ENCODE measurements at places on chromosomes 16 and 17.

DNA sequence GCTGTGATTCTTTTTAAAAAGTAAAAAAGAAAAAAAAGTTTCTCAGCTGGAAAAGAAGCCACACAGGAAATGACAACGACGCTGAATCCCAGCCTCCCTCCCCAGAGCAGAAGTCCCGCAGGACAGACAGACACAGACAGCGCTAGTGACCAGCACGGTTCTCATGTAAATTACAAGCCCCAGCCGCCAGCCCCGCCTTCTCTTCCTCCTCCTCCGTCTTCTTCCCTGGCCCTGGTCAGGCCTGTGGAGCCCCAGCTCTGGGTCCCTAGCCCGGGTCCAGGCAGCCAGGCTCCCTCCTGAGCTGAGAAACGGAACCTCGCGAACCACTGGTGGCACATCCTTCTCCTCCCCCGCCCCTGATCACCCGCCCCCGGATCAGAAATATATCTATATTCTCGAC, 7.0 kb upstream of the IL17C start:
- no peak for DNase-seq

DNA sequence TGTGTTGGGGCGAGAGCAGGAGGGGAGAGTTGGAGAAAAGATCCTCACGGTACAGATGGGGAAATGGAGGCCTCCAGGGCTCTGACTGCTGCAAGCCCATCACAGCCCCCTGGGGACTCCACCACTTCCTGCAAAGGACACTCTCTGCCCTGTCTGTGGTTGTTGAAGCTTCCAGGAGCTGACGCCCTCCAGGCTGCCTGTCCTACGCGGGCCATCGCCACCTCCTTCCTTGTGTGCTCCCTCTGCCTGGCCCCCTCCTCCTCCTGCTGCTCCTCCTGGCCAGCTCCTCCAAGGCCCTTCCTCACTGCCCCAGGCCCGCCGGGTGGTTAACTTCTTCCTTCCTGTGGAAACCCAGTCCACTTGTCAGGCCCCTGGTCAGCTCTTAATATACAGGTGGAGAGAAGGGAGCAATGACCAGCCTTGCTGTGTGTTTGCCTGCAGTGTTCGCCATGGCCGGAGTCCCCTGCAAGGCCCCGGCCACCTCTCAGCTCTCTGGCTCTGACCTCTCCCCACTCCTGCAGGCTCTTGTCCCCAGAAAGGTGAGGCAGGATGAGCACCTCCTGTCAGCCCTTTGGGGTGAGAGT, 18.4 kb upstream of the STAC2 start:
- no peak for DNase-seq

- no peak for DNase-seq
Measured at GRCh38 chr16:5478036-5478435, 380.4 kb upstream of the EEF2KMT start.

DNA sequence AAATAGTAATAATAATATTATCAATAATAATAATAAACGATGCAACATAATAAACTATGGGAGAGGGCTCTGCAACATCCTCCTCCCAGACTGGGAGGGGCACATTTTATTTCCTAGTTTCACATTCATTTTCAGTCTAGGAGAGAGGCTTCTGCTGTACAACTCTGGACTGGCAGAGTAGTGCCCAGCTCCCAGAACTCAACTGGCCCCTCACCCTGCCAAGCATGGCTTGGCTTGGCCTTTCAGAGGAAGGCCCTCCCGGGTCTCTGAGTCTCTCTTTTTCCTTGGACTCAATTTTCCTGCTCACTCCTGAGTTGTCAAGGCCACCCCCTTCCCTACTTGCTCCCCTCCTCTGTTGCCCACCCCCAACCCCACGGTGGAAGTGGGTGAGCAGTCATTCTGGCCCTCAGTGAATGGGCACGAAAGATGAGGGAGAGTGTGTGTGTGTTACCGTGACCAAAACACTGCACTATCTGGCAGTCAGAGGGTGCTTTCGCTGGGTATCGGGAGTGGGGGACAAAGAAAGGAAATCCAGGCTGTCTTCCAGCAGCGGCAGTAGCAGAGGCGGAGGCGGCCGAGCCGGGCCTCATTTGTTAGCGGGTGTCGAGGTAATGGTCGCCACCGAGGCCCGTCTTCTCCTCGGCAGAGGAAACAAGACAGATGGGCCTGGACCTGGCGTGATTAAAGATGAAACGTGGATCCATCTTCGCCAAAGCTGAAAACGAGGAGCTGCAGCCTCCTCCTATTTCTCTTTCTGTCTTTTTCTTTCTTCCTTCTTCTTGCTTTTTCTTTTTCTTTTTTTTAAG, 2.3 kb downstream of the HOXB4 start:
- DNase-seq, result no peak

DNA sequence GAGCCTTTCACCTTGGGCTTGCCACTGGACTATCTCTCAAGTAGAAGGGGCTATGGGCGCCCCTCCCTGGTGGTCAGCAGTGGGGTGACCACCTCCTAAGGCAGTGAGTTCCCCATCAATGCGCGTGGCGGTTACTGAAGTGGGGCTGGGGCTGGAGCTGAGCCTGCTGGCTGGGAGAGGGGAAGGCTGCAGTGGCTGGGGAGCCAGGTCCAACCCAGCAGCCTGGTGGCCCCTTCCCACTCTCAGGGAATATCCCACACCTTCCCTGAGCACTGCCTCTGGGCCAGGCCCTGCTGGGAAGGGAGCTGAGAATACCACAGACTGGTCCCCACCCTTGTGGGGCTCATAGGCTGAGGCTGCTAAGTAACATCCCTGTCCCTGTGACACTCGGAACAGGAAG, 19.8 kb upstream of the MPRIP start:
- no peak for DNase-seq

DNA sequence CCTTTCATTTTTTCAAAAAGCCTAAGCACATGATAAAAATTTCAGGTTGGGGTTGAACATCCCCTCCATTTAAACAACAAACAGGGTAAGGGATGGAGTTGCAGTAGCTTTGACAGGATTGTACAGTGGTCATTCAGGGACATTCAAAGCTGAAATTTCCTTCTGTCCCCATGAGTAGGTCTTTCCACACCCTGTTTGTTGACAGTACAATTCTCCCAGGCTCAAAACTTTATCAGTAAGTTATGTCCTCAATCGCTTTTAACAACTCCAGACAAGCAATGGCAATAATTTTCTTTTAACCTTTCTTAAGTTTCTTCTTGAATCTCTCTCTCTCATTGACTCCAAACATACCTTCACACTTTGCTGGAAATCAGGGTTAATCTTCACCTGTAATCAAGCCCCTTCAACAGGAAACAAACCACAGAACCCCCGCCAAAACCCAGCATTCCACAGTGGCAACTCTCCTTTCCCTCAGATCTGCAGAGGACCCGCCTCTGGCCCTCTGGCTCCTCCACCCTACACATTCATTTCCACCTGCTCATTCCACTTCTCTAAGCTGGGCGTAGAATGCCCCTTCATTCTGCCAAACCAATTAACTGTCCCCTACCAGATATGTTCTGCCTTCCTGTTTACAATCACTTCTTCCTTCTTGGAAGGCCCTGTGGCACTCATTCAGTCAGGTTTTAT, 20.7 kb downstream of the TXNDC11 start:
- no peak for DNase-seq

- no peak for DNase-seq
Measured at GRCh38 chr17:34578016-34578415, 1.4 kb upstream of the TMEM132E start.

DNA sequence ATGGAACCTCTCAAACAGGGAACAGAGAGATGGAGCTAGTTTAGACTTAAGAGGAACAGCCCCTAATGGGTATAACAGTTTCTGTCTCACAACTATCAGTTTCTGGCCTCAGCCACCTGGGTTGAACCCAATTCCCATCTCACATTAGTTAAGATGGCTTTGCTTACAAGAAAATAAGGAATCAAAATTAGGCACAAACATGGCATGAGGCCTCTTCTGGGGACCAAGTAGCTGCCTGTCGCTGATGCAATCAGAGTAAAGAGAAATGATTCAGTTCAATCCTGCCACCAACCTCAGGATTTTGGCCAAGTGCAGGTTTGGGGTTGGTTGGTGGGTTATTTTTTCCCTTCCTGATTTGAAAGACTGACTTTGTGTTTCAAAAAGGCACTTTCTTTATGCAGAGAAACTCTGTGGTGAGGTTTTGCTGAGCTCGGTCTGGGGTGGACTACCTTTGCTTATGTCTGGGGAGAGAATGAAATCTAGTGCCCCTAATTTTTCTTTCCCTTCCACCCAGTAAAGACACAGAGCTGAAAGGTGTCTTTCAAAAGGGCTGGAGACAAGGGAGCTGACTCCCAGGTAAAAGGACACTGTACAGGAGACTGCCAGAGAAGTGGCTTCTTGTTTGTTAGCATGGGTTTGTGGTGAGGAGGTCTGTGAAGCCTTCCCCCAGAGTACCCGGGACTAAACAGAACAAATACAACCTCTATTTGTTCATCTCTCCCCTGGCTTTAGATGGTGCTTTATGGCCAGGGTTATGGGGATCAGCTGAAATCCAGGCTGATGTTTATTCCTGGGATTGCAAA, 44.8 kb upstream of the NFAT5 start:
- DNase-seq, result no peak

DNA sequence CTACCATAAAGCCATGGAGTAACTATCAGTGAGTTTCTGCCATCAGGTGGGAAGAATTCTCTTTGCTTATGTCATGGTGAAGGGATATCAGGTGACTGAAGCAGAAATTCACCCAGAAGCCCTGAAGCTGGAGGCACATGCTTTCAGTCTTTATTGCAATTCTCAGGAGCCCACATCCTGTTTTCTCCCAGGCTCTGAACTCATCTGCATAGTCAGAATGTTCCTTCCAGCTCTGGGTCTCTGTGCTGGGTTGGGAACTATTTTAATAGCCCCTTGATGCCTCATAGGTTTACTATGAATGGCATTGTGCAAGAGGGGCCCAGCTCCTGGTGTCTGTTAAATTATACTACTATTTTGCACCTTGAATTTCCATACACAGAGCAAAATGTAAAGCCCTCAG, 198.4 kb upstream of the SOX9 start:
- no peak for DNase-seq

DNA sequence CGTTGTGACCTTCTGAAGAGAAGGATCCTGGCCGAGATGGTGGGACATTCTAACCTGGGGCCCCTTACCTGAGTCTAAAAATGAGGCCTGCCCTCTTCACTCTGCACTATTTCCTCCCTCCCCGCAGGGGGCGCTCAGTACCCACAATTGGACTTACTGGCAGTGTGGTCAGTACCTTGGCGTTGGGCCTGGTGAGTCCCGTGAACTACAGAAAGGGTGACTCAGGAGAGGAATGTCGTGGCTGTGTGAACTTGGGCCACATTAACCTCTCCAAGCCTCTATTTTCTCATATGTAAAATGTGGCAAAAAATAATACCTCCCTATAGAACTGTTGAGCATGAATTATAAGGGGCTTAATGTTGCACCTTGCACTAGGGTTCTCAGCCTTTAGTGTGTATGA, 3.9 kb downstream of the RSAD1 start:
- peak; percentile 76 for DNase-seq

- peak; percentile 20 for DNase-seq
Measured at GRCh38 chr16:72195609-72196008, 23.7 kb upstream of the PMFBP1 start.

- DNase-seq, result no peak
Measured at GRCh38 chr16:69476920-69477443, 52.6 kb downstream of the CYB5B start.

GRCh38 chr17:33945646-33946546, 309.2 kb upstream of the CCL2 start:
- no peak for DNase-seq

GRCh38 chr17:1928976-1929375, 96.2 kb downstream of the RTN4RL1 start:
- DNase-seq, result no peak

GRCh38 chr16:87687126-87687910, 78.5 kb downstream of the KLHDC4 start:
- DNase-seq, result no peak

GRCh38 chr16:10896165-10896564, 19.2 kb downstream of the CIITA start:
- DNase-seq, result no peak

DNA sequence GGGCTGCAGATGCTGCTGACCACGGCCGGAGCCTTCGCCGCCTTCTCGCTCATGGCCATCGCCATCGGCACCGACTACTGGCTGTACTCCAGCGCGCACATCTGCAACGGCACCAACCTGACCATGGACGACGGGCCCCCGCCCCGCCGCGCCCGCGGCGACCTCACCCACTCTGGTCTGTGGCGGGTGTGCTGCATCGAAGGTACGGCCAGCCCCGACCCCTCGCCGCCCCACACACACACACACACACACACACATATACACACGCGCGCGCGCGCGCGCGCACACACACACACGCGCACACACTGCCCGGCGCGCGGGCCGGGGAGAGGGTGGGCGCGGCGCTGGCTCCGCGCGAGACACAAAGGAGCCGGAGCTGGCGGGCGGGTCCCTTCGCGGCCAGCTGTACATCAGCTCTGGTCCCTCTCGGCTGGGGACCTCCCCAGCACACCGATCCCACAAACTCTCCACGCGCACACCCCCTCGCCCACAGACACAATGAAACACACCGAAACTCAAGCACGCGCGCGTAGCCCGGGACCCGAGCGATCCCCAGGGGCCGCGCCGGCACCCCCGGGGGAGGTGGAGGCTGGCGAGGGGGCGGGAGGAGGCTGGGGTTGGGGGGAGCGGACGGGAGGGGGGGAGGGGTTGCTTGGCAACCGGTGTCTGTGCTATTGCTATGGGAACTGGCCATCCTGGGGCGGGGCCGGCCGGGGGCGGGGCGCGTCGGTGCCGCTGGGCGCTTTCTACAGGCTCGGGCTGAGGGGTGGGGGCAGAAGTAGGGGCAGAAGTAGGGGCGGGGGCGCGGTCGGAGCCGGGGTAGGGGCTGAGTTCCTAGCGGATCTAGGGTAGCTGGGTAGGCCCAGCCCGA, 658 bp downstream of the CACNG4 start:
- DNase-seq, result no peak

DNA sequence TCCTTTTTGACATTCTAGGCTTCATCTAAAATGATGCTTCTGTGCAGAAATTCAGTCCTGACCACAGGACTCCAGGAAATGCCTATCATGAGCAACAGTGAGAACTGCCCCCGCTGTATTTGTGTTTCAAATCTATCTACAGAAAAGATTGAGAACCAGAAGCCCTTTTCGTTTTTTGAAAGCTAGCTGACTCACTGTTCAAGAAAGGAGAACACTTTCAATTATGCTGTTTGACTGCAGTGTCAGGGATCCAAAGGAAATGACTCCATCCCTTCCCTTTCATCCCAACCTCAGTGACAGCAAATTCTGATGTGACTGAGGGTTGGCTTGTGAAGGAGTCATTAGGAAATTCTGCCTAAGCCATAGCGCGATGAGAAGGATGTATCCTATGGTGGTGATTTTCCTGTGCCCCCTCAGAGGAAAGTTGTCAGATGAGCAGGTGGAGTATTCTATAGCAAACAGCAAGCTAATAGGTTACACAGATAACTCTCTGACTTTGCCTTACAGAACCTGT, 622.3 kb downstream of the TMEM114 start:
- no peak for DNase-seq
